CD8-positive, alpha-beta T cell (primary cell): ENCODE measurements at places on chromosomes 3 and 15.

DNA sequence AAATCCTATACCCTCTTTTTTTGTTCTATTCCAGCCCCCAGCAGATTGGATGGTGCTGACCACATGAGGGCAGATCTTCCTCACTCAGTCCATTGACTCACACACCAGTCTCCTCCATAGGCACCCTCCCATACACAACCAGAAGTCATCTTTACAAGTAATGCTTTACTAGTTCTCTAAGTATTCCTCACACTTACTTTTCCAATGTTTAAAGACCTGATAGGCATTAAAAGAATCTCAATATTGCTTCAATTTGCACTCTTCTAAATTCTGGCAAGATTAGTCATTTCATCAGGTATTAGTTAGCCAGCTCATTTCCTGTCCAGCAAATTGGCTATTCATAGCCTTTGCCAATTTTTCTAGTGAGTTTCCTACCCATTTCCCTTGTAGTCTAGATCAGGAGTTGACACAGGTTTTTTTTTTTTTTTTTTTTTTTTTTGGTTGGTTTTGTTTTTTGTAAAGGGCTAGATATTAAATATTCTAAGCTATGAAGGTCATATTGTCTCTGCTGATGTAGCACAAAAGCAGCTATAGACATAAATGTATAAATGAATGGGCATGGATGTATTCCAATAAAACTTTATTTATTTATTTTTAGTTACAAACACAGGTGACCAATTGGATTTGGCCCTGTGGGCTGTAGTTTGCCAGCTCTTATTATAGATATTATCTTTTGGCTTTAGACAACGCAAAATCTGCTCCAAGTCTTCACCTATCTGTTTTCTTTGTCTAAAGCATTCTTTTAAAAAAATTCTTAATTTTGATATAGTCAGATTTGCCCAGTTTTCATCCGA lies 76.1 kb downstream of the ABHD5 start:
- DNase-seq, result no peak

DNA sequence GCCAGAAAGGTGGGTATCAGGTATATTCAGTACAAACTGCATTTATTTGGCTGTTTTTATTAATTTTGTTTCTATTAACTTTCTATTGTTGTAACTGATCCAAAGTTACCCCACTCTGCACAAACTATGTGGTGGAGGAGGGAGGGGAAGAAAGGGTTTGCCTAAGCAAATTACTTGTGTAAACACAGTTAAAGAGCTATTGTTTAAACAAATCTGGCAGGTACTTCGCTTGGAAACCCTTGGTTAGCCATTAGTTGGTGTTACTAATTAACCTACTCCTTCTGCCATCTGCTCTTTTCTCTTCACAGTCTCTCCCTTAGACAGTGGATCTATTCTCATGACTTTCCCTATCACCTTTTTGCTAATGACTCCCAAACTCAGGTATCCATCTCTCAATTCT lies 328.4 kb upstream of the NECTIN3 start:
- DNase-seq, result no peak

DNA sequence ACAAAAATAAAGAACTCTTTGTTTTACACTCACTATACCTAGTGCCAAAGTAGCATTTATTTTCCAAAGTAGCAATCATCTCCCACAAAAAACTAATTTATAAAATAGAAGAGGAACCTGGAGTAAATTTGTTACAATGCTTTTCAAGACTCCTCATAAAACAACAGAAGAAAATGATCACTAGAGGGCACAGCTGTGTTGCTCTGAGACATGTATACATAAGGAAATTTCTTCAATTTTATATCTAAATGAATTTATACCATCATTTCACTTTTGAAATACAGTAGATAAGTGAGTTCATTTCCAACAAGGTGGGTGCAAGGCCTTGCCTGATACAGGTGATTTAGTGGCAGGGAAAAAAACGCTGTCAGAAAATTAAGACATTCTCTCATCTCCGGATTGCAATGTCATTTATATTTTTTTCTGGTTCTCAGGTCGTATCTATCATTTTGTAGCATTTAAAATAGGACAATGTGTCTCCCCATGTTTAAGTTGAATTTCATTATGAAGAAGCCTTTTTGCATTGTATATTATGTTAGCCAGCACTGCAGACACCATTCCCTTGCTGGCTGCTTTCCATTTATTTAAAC lies 25.3 kb upstream of the ARHGEF26 start:
- DNase-seq, result no peak

GRCh38 chr15:101490922-101491733 lies 1.6 kb upstream of the PCSK6 start:
- DNase-seq, result no peak

DNA sequence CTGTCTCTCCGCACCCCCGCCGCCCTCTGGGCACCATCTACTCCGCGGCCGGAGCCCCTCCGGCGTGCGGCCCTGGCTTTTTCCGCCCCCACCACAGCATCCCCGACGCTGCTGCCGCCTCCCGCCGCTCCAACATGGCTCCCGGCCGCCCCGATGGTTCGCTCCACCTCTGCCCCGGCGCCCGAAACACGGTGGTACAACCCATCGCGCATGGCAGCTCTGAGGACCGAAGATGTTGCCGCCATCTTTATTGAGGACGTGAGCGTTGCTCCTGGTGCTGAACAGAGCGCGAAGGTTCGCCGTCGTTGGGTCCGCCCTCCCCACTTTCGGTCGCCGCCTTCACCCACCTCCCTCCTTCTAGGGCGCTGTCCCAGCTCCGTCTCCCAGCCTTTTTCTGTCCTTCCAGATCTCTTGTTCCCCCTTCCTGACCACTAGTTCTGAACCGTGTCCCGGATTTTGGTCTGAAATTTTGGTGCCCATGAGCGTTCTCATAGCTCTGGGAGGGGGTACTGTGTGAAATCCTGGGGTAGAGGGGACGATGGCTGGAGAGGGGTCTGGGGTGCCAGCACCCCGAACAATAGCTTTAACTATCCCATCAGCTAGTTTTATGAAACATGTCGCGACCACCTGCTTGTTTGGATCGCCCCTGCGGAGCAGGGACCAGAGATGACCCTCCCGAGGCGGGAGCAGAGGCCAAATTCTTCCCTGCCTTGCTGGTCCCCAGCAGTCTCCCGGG lies at the start of gene CELSR3:
TSS of gene CELSR3 (minus strand) at position 134 of the 736 bp plus-strand sequence. CDS start 252 bp downstream, outside the sequence.
- DNase-seq, result peak; percentile 76

DNA sequence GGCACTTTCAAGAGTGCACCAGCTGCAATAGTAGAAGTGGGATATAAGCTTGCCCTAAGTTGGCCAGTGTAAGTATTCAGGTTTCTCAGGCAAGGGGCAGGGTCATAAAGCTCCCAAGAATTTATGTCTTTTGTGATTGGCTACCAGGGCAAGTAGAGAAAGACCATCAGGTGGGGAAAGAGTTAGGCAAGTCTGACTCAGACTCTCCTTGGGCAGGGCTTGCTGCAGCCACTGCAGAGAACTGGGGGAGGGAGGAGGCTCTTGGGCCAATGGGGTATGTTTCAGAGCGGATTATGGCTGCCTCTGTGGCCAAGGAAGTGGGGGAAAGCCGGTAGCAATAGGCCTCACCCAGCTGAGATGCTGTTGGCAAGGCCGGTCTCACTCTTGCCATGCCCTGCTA lies 44.6 kb upstream of the SLC25A36 start:
- DNase-seq, result no peak

DNA sequence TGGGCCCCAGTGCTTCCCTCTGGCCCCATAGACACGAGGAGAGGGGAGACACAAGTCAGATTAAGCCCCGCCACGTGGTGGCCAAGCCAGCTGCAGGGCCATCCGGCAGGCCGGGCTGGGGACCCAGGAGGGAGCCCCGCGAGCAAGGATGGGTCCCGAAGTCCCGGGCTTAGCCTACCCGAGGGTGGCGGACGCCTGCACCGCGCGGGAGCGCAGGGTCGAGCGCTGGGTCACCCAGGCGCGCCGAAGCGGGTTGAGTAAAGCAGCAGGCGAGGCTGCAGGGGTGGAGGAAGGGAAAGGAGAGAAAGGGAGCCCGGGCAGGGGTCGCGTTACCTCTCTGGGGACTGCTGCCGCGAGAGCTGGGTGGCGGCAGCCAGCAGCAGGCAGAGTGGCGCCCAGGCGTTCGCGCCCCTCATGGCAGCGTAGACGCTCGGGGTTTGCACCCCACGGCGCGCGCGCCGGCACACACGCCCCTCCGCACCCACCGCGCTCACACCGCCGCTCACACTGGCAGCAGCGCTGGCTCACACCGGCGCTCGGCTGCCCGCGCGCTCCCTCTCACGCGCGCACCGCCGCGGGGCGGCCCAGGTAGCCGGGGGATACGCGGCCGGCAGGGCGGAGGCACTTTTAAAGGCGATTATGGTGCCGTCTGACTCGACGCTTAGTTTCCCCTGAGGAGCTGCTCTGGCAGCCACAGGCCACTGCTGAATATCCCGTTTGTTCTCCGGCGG lies at the start of gene PCOLCE2:
TSS of gene PCOLCE2 (minus strand) at position 603 of the 731 bp plus-strand sequence. CDS start at position 416, 187 bp downstream.
- no peak for DNase-seq

- no peak for DNase-seq
These were observed 23.8 kb downstream of the NEDD4 start for GRCh38 chr15:55969582-55969981.

GRCh38 chr15:75785771-75786574 lies 57.3 kb upstream of the UBE2Q2 start:
- no peak for DNase-seq

GRCh38 chr15:78850352-78850751 lies 22.3 kb upstream of the MORF4L1 start:
- no peak for DNase-seq

GRCh38 chr15:72037321-72037720 lies 80.6 kb downstream of the MYO9A start:
- no peak for DNase-seq

GRCh38 chr15:47822048-47822447 lies 104.7 kb downstream of the SEMA6D start:
- no peak for DNase-seq

- DNase-seq, result no peak
These were observed 18.5 kb downstream of the CNOT10 start for GRCh38 chr3:32703491-32703972.

DNA sequence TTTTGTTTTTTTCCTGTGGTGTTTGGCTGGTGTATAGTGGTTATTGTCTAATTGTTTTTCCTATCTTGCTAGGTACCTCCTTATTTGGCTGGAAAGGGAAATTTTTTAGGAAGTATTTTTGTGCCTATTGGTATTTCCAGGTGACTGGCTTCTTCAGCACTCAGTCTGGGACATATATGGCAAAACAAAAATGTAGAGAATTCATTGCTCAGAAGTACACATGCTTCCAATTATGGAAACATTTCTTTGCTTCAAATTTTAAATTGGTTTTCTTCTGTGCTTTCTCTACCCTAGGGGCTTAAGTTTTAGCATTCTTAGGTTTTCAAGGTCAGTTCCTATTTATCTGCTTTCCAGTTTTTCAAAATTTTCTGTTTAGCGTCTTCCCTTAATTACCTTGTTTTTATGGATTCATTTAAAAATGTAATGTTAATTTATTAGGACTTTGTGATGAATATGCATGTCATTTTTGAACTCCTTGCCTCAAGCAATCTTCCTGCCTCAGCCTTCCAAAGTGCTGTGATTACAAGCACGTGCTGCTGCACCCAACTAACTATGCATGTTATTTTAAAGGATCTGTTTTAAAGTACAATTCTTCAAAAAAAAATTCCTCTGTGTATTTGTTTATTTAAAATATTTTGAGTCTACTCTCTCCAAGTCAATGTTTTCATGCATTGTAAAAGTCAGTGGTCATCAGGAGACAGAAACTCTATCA lies 231.9 kb upstream of the DPPA4 start:
- no peak for DNase-seq

DNA sequence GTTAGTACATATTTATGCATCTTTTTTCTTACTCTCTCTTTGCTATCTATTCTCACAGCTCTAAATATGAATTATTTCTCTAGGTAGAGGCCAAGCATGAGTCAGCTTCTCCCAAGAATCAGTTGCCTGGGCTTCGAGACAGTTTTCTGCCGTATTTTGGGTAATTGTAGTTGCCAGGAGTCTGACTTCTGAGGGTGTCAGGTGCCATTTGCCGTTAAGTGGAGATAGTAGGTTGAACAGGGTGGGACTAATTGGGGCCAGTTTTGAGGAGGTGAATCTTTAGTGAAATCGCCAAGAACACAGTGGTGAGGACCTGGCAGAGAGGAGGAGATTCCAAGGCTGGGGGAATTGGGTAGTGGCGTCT lies 7.8 kb upstream of the NRROS start:
- no peak for DNase-seq
